ENCODE measurements at places on chromosomes 13 and 19.

- DNase-seq, result no peak
Measured at GRCh38 chr19:58519087-58519354, 589 bp downstream of the ZBTB45 start.

DNA sequence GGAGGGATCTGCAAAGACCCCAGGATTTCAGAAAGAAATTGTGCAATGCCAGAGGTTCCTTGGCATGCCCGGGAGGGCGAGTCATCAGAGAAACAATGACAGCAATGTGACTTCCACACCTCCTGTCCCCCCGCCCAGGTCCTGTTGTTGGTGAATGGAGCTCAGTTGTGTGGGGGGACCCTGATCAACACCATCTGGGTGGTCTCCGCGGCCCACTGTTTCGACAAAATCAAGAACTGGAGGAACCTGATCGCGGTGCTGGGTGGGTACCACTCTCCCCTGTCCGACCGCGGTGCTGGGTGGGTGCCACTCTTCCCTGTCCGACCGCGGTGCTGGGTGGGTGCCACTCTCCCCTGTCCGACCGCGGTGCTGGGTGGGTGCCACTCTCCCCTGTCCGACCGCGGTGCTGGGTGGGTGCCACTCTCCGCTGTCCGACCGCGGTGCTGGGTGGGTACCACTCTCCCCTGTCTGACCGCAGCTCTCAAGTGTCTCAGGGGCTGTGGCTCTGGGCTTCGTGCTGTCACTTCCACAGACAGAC is 5.2 kb upstream of the F10 start:
- no peak for DNase-seq

DNA sequence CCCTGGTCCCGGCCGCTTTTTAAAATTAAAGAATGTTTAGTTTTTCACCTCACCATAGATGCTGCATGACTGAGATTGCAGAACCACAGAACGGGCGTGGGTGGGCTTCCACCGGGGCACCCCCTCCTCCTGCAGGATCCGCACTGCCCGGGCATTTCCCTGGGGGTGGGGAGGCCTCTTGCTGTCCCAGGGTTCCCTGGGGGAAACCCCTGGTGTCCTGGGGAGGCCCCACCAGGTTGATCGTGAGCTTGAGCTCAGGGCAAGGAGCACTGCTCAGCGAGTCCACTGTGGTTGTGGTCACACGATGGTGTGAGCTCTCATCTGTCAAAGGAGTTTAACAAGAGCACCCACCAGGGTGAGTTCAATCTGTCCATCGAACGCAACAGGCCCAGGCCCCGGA is 11.4 kb upstream of the TCF3 start:
- DNase-seq, result no peak

- DNase-seq, result no peak
Measured at GRCh38 chr19:32566246-32566830, 14.7 kb upstream of the PDCD5 start.

DNA sequence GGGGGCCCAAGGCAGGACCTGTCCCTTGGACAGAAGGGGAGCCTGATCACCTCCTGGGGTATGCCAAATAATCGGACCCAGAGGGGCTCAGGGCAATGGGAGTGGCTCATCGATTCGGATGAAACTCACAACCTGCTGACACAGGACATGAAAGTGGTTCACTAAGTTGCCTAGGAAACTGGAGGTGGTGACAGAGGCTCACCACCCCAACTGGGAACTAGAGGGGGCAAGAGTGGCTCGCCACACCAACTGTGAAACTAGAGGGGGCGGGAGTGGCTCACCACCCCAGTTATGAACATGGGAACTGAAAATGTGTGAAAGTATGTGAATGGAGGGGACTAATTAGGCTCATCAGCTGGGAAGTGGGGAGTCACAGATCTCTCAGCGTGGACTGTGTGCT is 46.3 kb upstream of the ZNF737 start:
- DNase-seq, result no peak

DNA sequence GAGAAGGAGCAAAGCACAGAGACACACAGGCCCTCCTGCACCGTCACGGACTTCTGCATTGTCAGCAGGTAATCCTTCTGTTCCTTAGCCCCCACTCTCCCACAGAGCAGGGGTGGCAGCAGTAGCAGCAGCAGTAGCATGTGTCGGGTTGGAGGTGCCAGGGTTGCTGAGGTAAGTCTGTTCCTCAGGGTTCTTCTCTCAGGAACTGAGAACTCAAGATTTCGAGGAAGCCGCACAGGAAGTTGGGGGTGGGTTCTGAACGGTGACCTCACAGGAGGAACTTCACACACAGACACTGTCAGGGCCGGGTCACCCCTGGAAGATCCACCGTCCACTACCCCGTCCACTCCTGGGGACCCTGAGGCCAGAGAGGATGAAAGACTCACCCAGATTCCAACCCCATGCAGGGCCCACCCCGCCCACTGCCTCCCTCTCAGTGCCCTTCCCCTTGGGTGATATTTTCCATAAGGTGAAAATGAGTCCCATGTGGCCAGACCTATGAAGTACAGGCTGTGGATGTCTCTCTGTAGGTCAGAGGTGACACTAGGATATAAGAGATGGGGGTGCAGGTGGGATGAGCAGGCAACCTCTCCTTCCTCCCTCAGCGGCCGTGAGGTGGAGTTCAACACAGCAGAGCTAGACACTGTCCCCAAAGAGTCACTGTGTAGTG is at the start of gene SIGLEC12:
TSS of gene SIGLEC12 (minus strand) at position 207 of the 670 bp plus-strand sequence. CDS start at position 140, 67 bp downstream.
- DNase-seq, result no peak

DNA sequence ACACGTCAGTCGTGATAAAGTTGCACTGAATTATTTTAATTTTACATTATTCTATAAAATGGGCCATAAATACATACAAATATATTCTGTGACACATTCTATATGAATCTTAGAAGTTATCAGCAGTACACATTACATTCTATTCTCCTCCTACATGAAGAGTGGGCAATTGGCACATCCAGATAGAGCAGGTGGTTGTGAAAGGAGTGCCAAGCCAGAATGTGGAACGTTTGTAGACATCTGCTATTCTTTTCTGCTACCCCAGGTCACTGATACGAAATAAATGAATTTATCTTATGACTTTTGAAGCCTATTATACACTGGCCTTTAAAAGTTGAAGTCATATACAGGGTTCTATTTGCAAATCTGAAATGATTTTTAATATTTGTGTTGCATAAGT is 373.2 kb downstream of the PCDH17 start:
- no peak for DNase-seq

- DNase-seq, result no peak
Measured at GRCh38 chr13:47457626-47458025, 543.4 kb downstream of the SUCLA2 start.

- DNase-seq, result no peak
Measured at GRCh38 chr19:14418856-14419105, 360 bp downstream of the DDX39A start.

- DNase-seq, result no peak
Measured at GRCh38 chr19:1232652-1233072, 5.1 kb downstream of the CBARP start.

DNA sequence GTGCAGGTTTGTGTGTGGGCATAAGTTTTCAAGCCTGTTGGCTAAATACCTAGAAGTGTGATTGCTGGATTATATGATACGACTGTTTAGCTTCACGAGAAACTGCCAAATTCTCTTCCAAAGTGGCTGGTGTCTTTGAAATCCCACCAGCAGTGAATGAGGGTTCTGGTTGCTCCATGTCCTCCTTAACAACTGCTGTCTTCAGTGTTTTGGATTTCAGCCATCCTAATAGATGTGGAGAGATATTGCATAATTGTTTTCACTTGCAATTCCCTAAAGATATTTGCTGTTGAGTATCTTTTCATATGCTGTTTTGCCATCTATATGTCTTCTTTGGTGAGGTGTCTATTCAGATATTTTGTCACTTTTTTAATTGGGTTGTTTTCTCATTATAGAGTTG is 390.5 kb downstream of the ZNF536 start:
- DNase-seq, result no peak

- no peak for DNase-seq
Measured at GRCh38 chr19:18648973-18649315, 12.1 kb downstream of the KLHL26 start.

DNA sequence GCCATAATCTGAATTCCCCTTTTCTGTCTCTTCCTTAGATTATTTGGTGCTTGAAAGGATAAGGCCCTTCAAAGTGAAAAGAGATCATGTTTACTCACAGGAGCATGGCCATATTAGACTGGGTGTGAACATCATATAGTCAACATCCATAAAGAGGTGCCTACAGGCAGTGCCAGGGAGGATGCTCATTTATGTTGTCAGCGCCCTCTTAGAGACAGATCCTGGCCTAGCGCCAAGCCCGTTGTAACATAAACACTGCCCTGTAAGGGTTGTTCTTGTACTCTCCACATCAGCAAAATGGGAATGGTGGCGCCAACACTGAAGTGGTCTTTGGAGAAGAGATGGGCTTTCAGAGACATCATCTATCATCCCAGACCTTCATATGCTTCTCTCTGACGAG is 16.1 kb downstream of the PCDH8 start:
- no peak for DNase-seq

DNA sequence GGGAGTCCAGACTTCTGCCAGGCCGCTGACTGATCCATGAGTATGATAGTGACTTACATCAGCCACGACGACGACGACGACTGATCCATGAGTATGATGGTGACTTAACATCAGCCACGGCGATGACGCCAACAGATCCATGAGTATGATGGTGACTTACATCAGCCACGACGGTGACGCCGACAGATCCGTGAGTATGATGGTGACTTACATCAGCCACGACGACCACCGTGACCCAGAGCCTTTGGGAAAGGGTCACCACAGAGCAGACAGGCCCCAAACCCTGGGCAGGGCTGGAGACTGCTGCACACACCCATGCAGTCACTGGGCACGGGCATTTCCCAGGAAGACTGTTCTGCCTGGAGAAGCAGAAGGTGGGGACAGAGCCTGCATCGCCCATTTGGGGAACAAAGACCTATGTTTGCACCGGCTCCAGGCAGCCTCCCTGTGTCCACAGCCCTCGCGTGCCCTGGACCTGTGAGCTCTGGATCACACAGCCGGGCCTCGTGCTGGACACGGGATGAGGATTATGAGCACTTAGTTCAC is 130.9 kb upstream of the SPACA7 start:
- DNase-seq, result no peak

GRCh38 chr13:26978081-26978860 is 193.3 kb downstream of the USP12 start:
- DNase-seq, result no peak

DNA sequence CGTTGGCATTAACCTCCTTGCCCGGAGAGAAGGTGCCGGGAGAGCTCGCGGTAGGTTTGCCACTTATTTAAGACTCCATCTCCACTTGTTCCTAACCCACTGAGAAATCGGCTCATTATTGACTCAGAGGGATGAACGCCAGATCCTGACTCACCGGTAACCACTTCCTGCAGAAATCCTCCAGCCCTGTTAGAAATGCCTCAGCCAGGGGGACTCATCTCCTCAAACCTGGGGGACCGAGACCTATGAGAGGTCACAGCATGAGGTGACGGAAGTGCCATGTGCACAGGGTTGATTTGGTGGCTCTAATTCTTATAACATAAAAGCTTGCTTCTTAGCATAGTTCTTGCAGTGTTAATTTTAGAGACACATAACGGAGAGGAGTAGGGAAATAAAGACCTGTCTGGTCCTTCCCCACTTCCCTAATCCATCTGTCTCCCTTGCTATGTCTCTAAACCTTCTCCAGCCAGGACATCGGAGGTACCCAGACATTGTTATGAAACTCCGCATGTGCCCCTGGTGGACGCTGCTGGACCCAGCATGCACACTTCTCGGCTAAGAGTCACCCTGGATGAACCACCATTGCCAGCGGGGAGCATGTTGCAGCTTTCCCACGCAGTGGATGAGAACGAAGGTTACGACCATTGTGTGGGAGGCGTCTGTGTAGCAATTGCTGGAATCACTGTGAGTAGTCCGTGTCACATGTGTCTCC is 158.9 kb downstream of the EFNB2 start:
- no peak for DNase-seq

DNA sequence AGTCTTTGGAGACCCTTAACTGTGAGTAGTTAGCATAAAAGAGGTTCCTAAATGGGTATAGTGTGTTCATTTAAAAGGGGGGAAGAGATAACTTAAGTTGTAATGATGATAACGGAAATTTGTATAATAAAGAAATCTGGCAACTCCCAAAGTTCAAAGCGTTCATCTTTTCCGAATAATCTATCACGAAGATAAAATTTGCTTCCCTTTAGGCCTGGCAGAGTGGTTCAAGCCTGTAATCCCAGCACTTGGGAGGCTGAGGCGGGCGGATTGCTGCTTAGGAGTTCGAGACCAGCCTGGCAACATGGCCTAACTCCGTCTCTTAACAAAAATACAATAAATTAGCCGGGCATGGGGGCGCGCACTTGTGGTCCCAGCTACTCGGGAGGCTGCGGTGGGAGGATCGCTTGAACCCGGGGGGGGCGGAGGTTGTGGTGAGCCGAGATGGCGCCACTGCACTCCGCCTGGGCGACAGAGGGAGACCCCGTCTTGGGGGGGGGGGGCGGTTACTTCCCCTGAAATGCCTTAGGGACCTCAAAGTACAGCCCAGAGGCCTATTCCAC is 934 bp downstream of the N4BP2L2 start:
- DNase-seq, result no peak

DNA sequence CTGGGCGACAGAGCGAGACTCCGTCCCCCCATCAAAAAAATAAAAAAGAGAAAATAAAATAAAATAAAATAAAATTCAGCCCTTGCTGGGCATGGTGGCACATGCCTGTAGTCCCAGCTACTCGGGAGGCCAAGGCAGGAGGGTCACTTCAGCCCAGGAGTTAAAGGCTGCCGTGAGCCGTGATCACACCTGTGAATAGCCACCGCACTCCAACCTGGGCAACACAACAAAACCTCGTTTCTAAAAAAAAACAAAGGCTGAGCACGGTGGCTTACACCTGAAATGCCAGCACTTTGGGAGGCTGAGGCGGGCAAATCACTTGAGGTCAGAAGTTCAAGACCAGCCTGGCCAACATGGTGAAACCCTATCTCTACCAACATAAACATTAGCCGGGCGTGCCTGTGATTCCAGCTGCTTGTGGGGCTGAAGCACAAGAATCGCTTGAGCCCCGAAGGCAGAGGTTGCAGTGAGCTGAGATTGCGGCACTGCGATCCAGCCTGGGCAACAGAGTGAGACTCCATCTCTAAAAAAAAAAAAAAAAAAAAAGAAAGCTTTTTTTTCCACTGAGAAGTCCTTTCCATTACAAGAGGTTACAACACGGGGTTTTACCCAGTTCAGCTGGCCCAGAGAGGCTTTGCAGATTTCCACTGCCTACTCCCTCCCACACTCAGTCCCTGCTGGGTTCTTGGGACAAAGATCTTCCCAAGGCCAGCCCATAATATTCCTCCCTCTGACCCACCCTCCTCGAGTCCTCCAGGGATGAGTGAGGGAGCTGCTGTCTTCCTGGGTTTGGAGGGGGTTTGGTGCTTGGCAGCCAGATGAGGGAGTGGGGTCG is 6.4 kb downstream of the ANGPTL4 start:
- no peak for DNase-seq
